CD8-positive, alpha-beta memory T cell (primary cell): ENCODE measurements at places on chromosomes 11 and 22. TPM values are rescaled to one million over a fixed set of nuclear protein-coding genes. Genes with fewer than 3 reads are reported as not detected.
A peak's percentile ranks its signal among the peaks of the same experiment; 100 is the strongest.

GRCh38 chr22:27207266-27207665 is 549.9 kb downstream of the MIAT start:
- no peak for DNase-seq

GRCh38 chr11:80365980-80366379 is 925.1 kb upstream of the TENM4 start:
- DNase-seq: no peak

GRCh38 chr22:32625985-32626384 is 151.4 kb downstream of the FBXO7 start:
- no peak for DNase-seq

DNA sequence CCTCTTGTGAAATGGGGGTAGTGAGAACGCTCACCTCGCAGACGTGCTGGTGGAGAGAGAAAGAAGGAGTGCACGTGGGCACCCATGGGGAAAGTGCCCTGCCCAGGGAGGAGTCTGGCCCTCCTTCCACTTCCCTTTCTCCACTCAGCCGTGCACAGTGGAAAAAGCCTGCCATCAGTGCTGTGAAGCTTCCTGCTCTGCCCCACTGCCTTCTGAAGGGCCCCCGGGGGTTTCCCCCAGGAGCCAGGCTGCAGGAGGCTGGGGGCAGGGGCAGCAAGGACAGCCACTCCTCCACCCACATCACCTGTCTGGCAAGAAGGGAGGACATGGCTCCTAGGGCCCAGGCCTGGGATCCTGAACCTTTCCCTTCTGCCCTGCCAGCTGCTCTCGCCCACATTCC is 7.6 kb downstream of the TP53I11 start:
- DNase-seq: no peak

DNA sequence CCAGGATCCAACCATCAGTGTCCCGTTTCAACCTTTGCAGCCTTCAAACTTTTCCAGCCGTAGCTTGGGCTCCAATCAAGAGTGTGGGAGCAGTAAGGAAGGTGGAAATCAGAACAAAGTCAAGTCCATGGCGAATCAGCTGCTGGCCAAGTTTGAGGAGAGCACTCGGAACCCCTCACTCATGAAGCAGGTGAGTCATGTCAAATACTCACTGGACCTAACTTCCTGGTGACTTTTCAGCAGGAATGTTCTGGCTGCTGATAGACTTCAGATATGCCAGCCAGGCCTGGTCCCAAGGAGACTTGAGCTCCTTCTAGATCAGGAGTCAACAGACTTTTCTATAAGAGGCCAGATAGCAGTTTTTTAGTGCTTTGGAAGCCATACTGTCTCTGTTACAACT is 129.0 kb downstream of the MICAL2 start:
- DNase-seq: no peak

DNA sequence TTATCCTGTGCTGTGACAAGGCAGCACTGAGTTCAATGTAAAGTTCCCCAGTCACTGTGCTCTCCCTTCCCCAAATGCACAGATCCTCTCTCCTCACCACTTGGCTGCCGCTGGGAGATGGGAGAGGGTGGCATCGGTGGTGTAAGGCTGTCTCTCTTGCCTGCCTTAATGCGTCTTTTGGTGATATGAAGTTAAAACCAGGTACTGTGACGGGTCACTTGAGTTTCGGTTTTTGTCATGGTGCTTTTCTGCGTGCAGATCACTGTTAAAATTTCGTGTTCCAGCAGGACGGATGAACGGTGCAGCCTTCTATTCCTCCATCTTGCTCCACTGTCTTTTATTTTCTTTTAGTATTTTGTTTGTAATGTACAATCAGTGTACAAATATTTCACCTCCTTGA is 18.6 kb downstream of the GLB1L2 start:
- no peak for DNase-seq

DNA sequence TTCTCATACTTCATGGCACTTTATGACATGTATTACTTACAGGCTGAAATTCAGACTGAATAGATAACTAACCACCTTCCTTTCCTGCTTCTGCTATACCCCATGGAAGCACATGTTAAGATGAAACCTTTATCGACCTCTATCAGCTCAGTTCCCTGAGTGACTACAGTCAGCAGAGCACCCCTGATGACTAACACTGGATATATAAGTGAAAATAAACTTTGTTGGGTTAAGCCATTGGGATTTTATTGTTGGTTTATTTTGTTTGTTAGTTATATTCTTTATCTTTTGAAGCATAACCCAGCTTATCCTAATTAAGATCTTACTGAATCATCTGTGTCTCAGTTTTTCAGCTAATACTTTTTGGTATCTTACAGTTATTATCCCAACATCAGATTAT is 23.0 kb upstream of the MAML2 start:
- no peak for DNase-seq

GRCh38 chr11:89175796-89176195 is 1.9 kb upstream of the TYR start:
- DNase-seq: no peak

DNA sequence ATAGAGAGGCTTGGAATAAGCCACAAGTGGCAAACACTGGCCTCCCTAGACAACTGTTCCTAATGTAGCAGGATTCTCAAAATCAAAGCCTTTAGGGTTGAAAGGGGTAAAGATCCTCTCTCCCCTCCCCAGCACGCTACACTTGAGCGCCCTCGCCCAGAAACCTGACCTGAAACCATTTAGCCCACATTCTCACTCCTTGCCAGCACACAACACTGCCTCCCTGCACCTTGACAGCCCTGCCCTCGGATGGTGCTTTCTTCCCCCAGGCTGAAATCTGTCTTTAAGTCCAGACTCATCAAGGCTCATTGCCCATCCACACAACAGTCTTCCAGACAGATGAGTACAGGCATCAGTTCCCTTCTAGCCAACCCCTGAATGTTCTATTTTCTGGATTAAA is 26.5 kb downstream of the CWC15 start:
- DNase-seq: no peak

- no peak for DNase-seq
These were observed 104.7 kb upstream of the OR4B1 start for GRCh38 chr11:48111891-48112290.

- DNase-seq: no peak
These were observed 101.8 kb downstream of the USP35 start for GRCh38 chr11:78290293-78291176.

DNA sequence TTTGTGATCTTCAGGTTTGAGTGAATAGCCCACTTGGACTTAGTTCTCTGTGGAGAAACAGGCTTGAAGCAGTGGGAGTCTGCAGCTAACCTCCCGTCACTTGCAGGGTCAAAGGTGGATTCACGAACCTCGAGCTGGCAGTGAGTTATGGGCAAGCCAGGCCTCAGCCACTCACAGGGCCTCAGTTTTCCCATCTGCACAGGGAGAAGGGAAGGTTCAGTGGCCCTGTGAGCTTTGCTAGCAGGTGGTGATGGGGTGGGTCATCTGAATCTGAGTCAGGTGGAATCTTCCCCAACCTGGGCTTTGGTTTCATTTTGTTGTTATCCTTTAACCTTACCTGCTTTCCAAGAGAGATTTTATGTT is 86.6 kb upstream of the GRIK4 start:
- DNase-seq: no peak

DNA sequence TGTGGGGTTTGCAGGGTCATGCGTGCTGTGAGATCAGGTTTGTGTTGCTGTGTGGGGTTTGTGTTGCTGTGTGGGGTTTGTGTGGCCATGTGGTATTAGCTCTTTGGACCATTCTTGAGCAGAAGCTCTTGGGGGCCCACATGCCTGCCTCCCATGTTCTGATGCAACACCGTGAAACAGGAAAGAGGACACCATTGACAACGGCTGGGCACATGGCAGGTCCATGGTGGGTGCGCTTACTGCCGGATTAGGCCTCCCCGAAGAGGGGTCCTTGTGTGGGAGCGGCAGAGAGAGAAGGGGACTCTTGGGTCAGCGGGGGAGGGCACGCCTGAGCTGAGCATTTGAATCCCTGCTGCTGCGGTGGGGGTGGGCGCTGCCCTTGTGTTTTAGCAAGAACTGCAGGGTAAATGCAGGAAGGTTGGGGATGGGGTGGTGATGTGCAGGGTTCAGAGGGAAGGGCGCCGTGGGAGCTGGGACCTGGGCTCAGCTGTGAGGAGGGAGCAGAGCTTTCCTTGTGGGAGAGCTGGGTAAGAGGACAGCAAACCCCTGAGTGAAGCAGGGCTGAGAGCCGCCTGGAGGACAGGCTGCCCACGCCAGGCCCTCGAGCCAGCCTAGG is 361.5 kb downstream of the TBC1D22A start:
- DNase-seq: no peak

GRCh38 chr22:37282385-37282677 is at the start of gene CYTH4:
Gene CYTH4, plus strand, starts transcription at chr22:37282508. Its CDS starts 62 bp downstream, at chr22:37282570.
- peak; percentile 68 for DNase-seq

DNA sequence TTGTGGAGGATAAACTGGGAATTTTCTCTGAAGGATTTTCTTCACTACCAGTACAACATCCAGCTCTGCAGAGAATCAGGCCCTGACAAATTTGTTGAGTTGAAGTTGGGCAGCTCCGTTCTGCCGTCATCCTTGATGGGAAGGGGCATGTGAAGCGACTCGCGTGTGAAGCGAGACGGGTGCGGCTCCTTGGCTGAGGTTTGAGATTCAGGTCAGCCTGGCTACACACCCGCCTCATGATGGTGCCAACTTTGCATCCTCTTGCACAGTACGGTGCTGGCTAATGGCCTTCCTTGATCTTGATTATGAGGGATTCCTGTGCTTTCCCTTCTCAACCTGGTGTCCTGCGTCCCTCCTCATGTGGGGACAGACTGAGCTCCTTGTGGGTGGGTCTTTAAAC is 19.7 kb upstream of the CDC42EP2 start:
- DNase-seq: no peak

DNA sequence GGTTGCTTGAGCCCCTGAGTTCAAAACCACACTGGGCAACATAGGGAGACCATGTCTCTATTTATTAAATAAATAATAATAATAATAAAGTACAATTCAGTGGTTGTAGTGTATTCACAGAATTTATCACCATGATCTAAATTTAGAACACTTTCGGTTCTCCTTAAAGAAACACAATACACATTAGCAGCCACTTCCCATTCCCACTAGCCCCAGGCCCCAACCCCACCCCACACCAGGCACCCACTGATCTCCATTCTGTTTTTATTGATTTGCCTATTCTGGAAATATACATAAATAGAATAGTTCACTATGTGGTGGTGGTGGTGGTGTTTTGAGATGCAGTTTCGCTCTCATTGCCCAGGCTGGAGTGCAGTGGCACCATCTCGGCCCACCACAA is 45.7 kb downstream of the BCL2L13 start:
- no peak for DNase-seq

- DNase-seq: no peak
These were observed 9.7 kb downstream of the INCENP start for GRCh38 chr11:62133328-62134065.

The OR2D2 gene
- total RNA-seq: not detected

The WNT11 gene
- not detected for total RNA-seq

The COMMD9 gene
- total RNA-seq: 71.5 TPM

The TMEM151A gene
- not detected for total RNA-seq

The CDC42BPG gene
- 0.66 TPM for total RNA-seq

The TRIM51 gene
- total RNA-seq: not detected

The NPAS4 gene
- total RNA-seq: not detected

The CARD18 gene
- not detected for total RNA-seq

The CCDC116 gene
- 0.48 TPM for total RNA-seq

The MRGPRF gene
- not detected for total RNA-seq

The JHY gene
- 4.9 TPM for total RNA-seq
